CD4-positive, alpha-beta T cell treated with Interleukin-6 at 100 ng/mL for 8 hours (primary cell): ENCODE measurements at places on chromosomes 7 and 10.
A peak's percentile ranks its signal among the peaks of the same experiment; 100 is the strongest.

DNA sequence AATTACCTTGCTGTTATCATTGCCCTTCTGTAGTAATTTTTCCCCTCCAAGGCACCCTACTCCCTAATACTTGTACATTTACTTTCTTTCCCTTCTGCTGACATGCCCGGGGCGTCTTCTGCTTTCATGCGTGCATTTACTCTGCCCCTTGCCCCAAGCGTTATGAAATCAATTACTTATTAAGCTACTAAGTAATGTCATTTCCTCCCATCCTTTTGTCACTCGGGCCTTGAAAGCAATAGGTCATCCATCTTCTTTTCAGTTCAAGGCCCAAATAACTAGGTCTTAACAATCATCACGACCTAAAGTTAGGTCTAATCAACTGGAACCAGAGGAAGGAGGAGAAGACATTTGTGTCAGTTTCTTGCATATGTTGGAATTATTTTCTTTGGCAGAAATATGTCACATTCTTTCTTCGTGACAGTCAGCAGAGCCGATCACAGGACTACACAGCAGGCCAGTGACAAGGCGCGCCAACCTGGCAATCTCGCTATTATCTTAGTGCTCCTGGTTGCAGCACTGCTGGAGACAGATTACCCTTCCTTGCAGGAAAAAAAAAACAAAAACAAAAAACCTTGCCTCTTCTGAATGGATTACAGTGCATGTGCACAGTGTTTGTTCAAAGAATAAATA lies 179.2 kb downstream of the RELN start:
- no peak for DNase-seq

- DNase-seq = no peak
Measured at GRCh38 chr7:55086413-55087201, 67.8 kb downstream of the EGFR start.

GRCh38 chr7:120813546-120814252 lies 44.2 kb downstream of the TSPAN12 start:
- no peak for DNase-seq

DNA sequence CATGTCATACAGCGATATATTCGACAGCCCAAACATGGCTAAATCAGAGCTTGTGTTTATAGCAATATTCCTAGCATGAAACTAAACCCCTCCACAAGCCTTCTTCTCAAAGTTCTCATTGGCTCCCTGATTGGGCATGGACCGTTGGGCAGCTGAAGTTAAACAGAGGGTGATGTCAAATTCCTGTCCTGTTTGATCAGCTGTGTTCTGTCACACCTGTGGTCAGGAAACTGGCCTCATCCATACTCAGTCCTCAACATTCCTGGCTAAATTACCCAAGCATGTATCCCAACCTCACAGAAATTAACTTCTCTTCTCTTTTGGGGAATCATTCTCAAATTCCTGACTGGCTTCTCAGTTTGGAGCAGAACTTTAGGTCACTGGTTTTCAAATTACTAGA lies 107.9 kb downstream of the ODAD2 start:
- no peak for DNase-seq

GRCh38 chr7:159112136-159113011 lies 32.3 kb downstream of the VIPR2 start:
- peak; percentile 28 for DNase-seq

GRCh38 chr7:90536449-90536848 lies 59.7 kb upstream of the CDK14 start:
- DNase-seq = no peak

- DNase-seq = no peak
Measured at GRCh38 chr10:4733150-4733842, 92.7 kb upstream of the AKR1E2 start.

DNA sequence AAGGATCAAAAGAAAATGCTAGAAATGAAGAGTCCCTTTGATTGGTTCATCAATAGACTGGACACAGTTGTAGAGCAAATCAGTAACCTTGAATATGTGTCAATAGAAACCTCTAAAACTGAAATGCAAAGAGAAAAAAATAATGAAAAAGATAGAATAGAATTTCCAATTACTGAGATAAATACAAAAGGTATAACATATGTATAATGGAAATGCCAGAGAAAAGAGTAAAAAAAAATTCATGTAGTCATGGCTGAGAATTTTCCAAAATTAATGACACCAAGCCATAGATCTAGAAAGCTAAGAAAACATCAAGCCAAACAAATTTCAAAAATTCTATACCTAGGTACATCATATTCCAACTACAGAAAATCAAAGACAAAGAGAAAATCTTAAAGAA lies 62.0 kb upstream of the HGF start:
- DNase-seq = no peak

DNA sequence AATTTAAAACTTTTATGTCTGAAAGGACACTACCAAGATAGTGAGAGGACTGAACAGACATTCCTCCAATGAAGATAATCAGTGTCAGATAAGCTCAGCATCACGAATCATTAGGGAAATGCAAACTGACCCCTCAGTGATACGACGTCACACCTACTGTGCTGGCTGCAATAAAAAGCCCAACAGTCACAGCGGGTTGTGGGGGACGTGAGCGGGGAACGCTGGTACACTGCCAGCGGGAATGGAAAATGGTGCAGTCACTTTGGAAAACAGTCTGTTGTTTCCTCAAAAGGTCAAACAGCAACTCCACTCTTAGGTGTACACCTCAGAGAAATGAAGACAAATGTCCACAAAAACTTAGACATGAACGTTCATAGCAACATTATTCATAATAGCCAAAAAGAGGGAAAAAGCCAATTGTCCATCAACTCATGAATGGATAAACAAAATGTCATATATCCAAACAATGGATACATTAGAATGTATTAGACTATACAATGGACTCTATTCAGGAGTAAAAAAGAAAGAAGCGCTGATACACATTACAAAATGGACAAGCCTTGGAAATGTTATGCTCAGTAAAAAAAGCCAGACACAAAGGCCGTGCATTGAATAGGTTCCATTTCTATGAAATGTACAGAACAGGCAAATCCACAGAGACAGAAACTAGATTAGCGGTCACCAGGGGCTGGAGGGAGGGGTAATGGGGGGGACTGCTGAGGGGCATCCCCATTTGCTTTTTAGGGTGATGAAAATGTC lies 2.4 kb upstream of the ECHS1 start:
- no peak for DNase-seq

DNA sequence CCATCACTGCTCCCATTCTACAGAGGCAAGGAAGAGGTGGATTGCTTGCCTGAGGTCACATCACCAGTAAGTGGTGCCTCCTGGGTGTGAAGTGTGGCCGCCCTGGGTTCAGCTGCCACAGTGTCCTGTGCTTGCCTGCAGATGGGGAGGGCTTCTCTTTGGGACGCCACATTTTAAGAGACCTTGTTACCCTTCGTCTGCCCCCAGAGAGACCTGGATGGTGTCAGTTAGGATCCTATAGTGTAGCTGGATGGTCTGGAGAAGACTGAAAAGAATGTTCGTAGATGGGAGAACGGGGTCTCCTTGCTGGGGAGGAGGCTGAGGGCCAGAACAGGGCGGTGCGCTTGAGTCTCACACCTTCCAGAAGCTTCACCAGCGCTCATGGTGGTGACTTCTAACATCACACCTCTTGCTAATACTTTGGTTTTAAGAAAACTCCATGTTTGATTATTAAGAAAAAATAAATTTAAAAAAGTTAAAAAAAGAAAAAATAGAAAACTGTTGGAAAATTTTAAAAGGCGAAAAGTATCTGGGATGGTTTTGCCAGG lies 2.3 kb downstream of the DOCK1 start:
- DNase-seq = no peak

DNA sequence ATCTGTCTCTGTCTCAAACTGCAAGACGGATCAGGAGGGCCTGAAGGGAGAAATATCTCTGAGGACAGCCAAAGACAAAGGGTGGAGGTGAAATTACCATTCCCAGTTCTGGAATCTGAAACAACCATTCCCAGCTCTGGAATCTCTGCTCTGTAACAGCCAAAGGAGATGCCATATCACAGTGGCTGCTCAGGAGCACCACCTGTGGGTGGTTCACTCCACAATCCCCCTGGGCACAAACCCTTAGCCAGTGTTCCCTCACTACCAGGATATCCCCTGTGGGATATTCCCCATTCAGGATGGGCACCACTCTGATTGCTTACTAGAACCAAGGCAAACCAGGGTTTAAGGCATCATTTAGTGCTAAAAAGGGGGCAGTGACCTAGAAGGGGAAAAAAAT lies 199.0 kb downstream of the HTR7 start:
- DNase-seq = no peak

DNA sequence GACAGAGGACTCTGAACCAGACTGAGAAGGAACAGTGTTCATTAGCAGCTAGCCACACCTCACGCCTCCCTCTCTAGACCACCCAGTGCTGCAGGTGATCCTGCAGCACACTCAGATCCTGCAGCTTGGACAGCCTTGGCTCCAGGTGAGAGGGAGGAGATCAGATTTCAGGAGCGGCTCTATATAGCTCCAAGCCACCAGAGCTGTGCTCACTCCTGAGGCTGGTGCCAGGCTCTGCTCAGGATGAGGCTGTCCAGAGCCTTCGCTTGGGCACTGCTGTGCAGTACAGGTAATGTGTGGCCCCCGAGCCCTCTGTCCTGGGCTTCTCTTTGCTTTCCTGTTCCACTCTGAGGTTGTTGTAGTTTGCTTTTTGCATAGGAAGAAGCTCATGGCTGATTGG lies 42.4 kb downstream of the C10orf120 start:
- DNase-seq = no peak

GRCh38 chr7:90061077-90061476 lies 93.2 kb upstream of the STEAP1 start:
- no peak for DNase-seq

DNA sequence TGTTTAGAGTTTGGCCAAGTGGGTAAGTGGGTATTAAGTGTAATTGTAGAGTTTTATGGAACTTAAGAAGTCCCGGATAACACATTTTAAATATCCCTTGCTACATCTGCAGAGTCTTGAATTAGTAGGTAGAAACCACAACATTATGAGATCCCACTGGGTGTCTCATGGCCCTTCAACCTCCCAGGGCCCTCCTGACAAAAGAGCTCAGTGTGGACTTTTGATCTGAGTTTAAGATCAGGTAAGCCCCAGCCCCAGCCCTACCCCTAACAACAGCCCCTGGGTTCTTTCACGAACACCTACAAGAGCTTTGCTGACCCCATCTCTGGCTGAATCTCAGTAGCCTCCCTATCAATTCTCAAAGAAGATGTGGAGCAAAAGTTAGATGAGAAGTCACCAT lies 65.4 kb upstream of the STK17A start:
- no peak for DNase-seq

GRCh38 chr10:126111516-126111915 lies 215.2 kb downstream of the FANK1 start:
- no peak for DNase-seq

- DNase-seq = no peak
Measured at GRCh38 chr10:43043342-43043772, 33.5 kb upstream of the RET start.

DNA sequence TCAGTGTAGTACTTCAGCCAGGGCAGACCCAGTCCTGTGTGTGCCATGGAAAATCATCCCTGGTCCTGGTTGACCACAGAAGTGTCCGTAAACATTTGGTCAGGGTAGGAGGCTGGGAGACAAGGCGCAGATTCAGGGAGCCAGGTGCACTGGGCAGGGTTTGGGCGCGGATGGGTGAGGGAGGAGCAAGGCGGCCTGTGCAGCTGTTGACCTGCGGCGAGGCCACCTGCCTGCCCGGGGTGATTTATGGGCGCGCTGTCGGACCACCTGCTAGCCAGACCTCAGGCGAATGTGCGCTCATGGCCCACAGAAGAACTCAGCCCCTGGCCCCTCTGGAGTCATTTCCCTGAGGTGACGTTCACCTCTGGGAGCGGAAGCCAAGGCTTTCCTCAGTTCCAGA lies 6.6 kb downstream of the SFRP5 start:
- no peak for DNase-seq

DNA sequence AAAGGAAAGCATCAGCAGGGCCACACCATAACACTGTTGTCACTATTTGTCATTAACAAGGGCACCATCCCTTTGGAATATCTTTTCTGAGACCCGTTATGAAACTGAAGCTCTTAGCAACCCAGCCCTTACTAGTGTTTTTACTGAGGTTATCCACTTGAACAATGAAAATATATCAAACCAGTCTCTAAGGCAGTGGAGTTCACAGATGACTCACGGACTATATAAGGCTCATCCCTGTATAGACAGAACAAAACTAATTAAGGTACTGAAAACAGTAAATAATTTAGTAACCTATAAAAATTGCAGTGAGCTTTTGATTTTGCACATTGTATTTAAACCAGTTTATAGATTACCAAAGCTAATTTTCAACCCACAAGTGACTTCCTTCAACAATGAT lies 196.0 kb downstream of the ELAPOR2 start:
- DNase-seq = no peak

DNA sequence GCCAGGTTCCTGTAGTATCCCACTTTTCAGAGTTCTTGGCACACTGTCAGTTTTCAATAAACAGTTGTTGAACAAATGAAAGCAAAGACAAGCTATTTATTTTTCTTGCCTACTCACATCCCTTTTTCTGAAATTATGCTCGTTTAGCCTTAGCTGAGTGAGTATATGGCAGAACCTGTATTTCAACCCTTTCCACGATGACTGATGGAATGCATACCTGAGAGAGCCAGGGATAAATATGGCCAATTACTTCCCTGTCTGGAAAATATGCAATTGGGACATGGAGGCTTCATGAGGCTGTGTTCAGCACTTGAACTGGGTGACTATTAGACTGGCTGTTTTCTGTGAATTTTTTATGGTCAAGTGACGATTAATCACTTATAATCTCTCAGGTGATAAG lies 144.5 kb upstream of the POT1 start:
- no peak for DNase-seq

DNA sequence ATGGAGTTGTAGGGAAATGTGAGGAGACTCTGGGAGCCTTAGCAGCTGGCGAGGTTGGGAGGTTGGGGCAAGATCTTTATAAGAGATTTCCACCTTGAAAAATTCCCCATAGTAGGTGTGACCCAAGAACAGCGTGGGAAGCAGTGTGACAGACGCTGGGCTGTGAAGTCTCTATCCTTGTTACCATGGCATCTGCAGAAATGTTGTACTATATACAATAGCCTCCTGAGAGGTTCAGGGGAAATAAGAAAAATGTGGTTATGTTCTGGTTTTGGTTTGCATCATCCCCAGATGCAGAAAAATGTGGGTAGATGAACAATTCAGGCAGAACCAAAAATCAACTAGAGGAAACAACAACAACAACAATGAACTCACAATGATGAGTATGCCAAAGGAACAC lies 498.6 kb downstream of the SH2D4B start:
- no peak for DNase-seq

DNA sequence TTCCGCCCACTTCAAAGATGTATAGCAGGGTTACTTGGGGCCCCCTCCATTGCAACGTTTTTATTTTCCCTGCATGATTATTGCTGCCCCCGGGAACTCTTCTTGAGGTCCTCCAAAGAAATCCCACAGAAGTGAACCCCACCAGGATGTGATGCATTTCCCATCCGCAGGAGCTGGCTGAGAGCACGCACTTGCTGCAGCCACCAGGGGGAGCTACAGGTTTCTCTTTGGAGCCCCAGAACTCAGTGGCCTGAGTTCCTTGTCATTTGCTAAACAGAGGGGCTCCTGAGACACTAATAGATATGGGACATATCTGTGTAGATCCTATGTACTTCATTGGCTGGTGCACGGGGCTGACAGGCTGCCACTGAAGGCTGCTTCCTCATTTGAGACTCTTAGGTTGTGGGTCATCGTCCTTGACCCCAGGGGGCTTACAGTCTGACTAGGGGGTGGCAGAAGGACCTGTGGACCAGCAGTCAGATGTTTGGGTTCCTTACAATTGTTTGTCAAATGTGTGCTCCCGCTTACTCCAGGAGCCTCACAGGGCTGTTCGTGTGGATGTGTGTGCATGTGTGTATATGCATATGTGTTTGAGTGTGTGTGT lies 52.3 kb upstream of the ENO4 start:
- peak; percentile 51 for DNase-seq

GRCh38 chr7:128735436-128735835 lies 3.7 kb upstream of the CALU start:
- no peak for DNase-seq
